ENCODE measurements at places on chromosomes 1 and 21.

- no peak for DNase-seq
Observed at GRCh38 chr21:42640486-42640885, 12.9 kb upstream of the PDE9A start.

DNA sequence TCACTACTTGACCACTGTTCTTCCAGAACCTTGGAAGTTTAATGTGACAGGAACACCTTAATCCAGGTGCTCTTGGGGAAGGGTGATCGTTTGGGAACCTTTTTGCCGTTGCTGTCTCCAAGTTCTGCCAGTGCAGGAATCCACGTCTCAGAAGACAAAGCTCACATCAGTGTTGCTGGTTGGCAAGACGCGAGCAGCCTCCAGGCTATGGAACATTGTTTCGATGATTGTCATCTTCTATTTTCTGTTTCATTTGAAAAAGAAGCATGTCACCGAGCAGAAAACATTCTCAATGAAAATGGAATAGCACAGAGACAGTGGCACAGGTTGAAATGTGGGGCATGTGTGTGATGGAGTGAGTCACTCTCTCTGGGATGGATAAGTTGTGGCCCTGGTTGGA, 11.7 kb downstream of the STUM start:
- no peak for DNase-seq

GRCh38 chr1:12690156-12690555, 25.8 kb upstream of the AADACL3 start:
- no peak for DNase-seq

DNA sequence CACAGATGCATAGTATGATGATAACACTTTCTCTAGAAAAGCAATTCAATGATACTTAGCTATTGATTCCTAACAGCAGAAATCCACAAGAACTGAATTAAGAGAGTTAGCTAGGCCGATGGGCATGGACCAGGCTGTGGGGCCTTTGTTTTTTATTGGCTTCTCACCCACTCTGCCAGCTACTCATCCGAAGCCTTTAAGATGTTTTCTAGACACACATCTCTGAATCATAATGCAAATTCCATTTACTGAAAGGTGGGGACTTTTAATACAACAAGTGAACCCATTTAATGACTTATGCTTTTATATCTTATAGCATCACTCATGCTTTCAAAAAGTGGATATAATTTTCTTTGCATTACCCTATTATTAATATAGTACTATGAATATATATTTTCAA, 170.2 kb downstream of the RUNX1 start:
- DNase-seq: no peak

DNA sequence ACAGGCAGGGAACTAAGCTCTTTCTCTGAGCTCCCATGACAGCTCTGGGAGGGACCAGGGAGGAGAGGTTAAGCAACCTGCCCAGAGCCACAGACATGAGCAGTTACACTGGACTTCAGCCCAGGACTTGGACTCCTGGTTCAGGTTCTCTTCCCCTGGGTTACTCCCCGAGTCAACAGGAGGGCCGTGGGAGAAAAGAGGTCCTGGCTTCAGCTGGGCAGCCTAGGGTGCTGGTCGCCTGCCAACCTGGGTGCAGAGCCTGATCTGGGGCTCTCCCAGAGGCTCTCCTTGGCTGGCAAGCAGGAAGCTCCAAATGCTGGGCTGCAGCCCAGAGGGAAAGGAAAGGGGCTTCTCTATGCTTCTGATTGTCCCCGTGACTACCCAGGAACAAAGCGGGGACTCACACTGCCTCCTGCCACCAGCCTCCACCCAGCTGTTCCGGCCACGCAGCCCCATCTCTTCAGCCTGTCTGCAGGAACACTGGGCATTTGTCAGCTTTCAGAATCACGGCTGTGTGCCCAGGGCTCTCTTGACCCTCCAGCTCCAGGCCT, 141.8 kb downstream of the HIVEP3 start:
- DNase-seq: no peak

- DNase-seq: peak; percentile 66
Observed at GRCh38 chr21:33266050-33266788, at the start of gene IL10RB. Gene IL10RB (plus strand): TSS chr21:33266367. CDS start chr21:33266466, 99 bp downstream.
